Liver (tissue), 10 donors: ENCODE measurements at places on chromosomes 5 and 9. TPM values are rescaled to one million over a fixed set of nuclear protein-coding genes. Genes with fewer than 3 reads are reported as not detected.

- no peak overlapping the region for H3K27ac ChIP-seq
- no peak overlapping the region for H3K4me3 ChIP-seq
- peaks cover 7% of the 10 kb centered on the region for H3K36me3 ChIP-seq
- no peaks in the 10 kb centered on the region for H3K4me1 ChIP-seq
Measured at GRCh38 chr5:60918466-60918865, 26.4 kb downstream of the ERCC8 start.

- no peaks in the 10 kb centered on the region for H3K36me3 ChIP-seq
- no peak for DNase-seq
- H3K27ac ChIP-seq = no peak overlapping the region
- H3K4me1 ChIP-seq = no peaks in the 10 kb centered on the region
- no peak overlapping the region for H3K4me3 ChIP-seq
Measured at GRCh38 chr9:37474438-37474837, 9.2 kb upstream of the ZBTB5 start.

GRCh38 chr5:41410737-41411136 is 99.7 kb downstream of the PLCXD3 start:
- no peaks in the 10 kb centered on the region for H3K27me3 ChIP-seq
- H3K27ac ChIP-seq = no peak overlapping the region
- no peaks in the 10 kb centered on the region for H3K4me1 ChIP-seq
- H3K36me3 ChIP-seq = no peaks in the 10 kb centered on the region
- no peak overlapping the region for H3K4me3 ChIP-seq

The ADCY2 gene
- not detected for total RNA-seq

- H3K36me3 ChIP-seq = no peaks in the 10 kb centered on the region
- no peaks in the 10 kb centered on the region for H3K27me3 ChIP-seq
- no peak for DNase-seq
- no peak overlapping the region for H3K27ac ChIP-seq
- no peaks in the 10 kb centered on the region for H3K4me1 ChIP-seq
Measured at GRCh38 chr5:15702102-15702501, 202.1 kb downstream of the FBXL7 start.

The LURAP1L gene
- 4.2 TPM for total RNA-seq

DNA sequence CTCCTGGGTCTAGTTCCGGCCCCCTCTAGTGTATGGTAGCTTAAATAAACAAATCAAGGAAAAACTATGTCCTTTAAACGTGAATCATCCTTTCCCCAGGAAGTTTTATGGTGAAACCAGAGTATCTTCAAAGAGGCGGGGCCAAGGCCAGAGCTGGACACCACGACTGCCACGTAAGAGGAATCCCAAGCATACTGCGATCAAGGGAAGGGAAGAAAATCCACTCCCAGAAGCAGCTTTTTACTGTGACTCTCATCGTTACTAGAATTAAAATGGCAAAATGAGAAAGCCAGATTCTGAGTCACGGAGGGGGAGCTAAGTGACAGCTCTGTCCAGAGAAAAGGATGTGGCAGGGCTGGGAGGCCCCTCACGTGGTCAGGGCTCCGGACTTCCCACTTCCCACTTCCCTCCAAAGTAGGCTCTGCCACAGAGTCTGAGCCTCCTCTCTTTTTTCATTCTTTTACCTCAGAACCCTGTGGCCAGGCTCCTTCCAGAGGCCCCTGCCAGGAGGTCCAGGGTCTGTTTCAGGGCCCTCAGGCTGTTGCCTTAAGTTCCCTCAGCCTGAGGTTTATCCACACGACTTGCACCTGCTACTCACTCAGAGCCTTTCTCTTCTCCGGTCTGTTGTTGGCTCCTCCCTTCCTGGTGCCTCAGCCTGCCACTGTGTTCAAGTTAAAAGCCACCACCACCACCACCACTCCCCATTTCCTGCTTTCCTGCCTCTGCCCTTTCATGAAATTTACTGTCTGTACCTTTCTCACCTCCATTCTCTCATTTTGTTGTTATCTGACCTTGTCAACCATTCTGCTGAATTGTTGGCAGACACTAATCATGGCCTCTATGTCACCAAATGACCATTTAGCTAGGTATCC is 1.4 kb upstream of the GLRX start:
- H3K36me3 ChIP-seq = no peaks in the 10 kb centered on the region
- H3K4me3 ChIP-seq = no peak overlapping the region
- peaks cover 30% of the 10 kb centered on the region for H3K4me1 ChIP-seq
- DNase-seq = no peak
- H3K27me3 ChIP-seq = no peaks in the 10 kb centered on the region

GRCh38 chr5:25150819-25151218 is 506.0 kb upstream of the CDH10 start:
- no peak overlapping the region for H3K4me3 ChIP-seq
- H3K27me3 ChIP-seq = no peaks in the 10 kb centered on the region
- no peaks in the 10 kb centered on the region for H3K4me1 ChIP-seq

GRCh38 chr9:102974530-102974929 is 20.6 kb upstream of the CYLC2 start:
- no peaks in the 10 kb centered on the region for H3K4me1 ChIP-seq
- H3K27me3 ChIP-seq = no peaks in the 10 kb centered on the region
- H3K4me3 ChIP-seq = no peak overlapping the region
- H3K27ac ChIP-seq = no peak overlapping the region

GRCh38 chr5:90894866-90895420 is 336.3 kb downstream of the ADGRV1 start:
- no peak overlapping the region for H3K27ac ChIP-seq
- no peak overlapping the region for H3K4me3 ChIP-seq
- H3K4me1 ChIP-seq = peaks cover 29% of the 10 kb centered on the region
- H3K36me3 ChIP-seq = no peaks in the 10 kb centered on the region
- DNase-seq = no peak

DNA sequence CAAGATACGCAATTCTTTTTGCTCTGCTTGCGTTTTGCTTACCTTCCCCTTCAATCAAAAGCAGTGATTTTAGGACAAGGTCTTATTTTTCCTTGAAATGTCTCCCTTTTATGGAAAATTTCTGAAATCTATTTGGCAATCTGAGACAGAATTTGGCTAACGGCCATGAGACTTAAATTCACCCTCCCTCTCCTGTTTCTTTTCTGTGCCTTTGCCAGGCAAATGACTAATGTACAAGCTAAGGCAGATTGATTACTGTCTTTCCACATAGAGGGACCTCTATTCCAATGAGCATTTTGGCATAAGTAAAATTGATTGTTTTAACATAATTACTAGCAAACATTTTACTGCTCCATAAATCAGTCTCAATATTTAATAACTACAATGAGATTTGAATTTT is 31.7 kb downstream of the FAM81B start:
- no peaks in the 10 kb centered on the region for H3K36me3 ChIP-seq
- no peak for DNase-seq
- no peaks in the 10 kb centered on the region for H3K27me3 ChIP-seq
- no peak overlapping the region for H3K4me3 ChIP-seq

The FAM200C gene
- 2.0 TPM for total RNA-seq

- H3K4me3 ChIP-seq = no peak overlapping the region
- DNase-seq = no peak
Measured at GRCh38 chr5:130720355-130720754, 444.7 kb downstream of the HINT1 start.

DNA sequence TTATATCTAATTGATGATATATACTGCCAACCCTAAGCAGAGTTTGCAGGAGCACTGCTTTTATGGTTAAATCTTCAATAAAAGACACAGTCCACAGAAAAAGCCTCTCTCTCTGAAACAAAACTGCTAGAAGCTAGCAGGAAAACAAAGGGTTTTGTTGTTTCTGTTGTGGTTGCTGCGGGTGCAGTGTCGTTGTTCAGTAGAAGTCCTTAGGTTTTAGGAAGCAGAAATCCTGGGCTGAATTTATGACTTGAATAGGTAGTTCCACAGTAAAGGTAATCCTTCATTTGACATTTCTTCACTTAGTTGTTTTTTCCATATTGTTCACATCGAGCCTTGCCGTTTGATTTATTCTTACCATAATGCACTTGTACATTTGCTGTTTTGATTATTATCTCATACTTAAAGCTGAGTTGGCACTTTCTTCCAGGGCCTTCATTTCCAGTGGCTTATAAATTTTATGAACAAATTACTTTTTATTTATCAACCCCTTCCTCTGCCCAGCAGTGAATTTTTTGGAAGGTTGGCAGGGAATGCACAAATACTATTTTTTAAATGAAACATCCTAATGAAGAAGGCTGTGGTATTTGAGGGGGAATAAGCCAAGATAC is 209.6 kb upstream of the SLC30A5 start:
- no peaks in the 10 kb centered on the region for H3K4me1 ChIP-seq
- H3K4me3 ChIP-seq = no peak overlapping the region
- H3K27me3 ChIP-seq = no peaks in the 10 kb centered on the region

The TIGD6 gene
- 2.9 TPM for total RNA-seq

The CDX1 gene
- not detected for total RNA-seq

GRCh38 chr9:108666240-108666784 is 189.5 kb downstream of the ACTL7B start:
- H3K4me1 ChIP-seq = no peaks in the 10 kb centered on the region
- H3K27me3 ChIP-seq = no peaks in the 10 kb centered on the region
- no peak for DNase-seq
- H3K27ac ChIP-seq = no peak overlapping the region
- no peak overlapping the region for H3K4me3 ChIP-seq
- no peaks in the 10 kb centered on the region for H3K36me3 ChIP-seq

The PCDHB15 gene
- total RNA-seq = 0.28 TPM

The WDR38 gene
- total RNA-seq = not detected
